Cerebellar cortex (tissue), 1 donor: ENCODE measurements at places on chromosomes 6 and 20.

DNA sequence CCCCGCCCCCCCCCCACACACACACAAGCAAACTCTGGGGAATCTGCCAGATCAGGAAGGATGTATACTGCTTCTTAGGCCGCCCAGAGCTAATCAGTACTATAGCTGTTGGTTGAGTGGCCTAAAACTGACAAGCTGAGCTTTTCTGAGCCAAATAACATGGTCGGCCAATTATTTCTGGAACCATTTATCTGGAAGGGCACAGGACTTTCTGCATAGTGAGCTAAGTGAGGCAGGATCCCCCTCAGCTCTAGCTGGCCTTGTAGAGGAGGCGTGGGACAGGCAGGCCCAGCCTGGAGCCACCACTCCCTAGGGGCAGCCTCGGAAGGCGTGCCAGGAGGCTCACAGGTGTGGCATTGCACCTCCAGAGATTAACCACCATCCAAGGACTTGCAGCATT is 200.1 kb downstream of the TMEM242 start:
- DNase-seq: no peak

DNA sequence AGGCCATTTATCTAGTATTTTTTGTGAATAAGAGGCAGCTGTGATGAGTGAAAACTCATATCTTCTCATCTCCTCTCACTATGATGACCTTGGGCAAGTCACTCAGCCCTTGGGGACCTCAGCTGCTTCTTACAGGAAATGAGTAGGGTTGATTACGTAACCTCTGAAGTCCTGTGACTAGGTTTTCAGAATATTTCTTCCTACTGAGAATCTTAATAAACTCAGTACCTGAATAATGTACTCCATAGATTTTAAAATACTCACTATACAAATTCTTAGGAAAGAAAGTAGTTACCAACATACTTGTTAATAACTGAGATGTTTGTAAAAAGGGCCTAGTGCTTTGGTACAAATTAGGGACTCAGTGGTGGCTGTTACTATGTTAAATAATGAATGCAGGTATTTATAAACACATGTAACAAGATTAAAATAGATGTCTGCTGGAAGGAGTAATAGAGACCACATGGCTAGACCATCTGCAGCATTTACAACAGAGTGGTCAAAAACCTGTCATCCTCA is 60.9 kb downstream of the RPRD1B start:
- no peak for DNase-seq

GRCh38 chr6:118318648-118319047 is 229.4 kb upstream of the PLN start:
- no peak for DNase-seq

GRCh38 chr20:31605902-31606803 is 1.1 kb downstream of the ID1 start:
- DNase-seq: no peak

DNA sequence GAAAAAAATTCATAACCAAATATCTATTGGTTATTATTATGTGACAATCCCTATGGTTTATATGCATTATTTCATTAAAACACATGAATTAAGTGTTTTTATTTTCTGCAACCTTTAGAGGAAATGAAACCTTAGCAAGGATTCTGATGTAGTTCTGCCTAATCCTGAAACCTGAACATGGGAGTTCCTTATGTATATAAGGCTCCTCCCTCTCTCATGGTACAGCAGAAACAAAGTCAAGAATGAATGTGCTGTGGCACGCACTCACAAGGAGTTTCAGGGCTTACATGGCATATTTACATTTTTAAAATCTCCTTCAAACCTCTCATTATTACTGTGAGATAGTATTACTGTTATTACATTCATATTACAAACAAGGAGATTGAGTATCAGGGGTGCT is 426.4 kb upstream of the CITED2 start:
- no peak for DNase-seq

- DNase-seq: no peak
Measured at GRCh38 chr6:34496103-34496685, 30.3 kb downstream of the PACSIN1 start.

DNA sequence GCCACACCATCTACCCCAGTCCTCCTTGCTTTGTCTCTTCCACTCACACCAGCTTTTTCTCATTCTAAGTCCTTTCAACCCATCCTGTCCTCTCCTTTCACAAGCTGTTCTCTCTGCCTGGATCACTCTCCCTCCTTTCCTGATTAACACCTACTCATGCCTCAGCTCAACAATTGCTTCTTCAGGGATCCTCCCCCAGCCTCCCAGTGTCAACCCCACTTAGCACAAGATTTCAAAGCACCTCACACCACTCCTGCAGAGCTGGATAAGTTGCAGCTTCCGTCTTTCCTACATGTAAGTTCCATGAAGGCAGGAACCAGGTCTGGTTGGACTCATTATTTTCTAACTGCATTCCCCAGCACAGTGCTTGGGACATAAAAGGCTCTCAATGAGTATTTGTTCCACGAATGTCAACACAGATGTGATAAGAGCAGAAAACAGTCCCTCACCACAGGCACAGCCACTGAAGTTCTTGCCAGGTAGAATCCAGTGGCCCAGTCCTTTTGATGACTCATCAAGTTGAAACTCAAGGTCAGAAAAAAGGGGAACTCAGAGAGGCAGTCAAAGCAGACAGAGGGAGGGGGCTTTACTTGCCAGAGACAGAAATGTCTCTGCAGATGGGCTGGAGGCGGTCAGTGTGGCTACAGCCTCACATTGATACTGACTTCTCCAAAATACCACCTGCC is 193.4 kb upstream of the PRDM1 start:
- DNase-seq: no peak

GRCh38 chr20:17452441-17452840 is 78.7 kb downstream of the BFSP1 start:
- no peak for DNase-seq

GRCh38 chr6:119720160-119720559 is 370.6 kb upstream of the MAN1A1 start:
- peak; percentile 4 for DNase-seq

GRCh38 chr20:38126932-38127621 is 38.0 kb downstream of the TGM2 start:
- DNase-seq: no peak

GRCh38 chr6:126824815-126825214 is 293.7 kb upstream of the RSPO3 start:
- DNase-seq: no peak
